Natural killer cell treated with Interleukin-12 subunit alpha and Interleukin-12 subunit beta and Interleukin-15 and Interleukin-18, amount 100 ng/mL, for 72 hours (primary cell): ENCODE measurements at places on chromosomes 3 and 15. TPM values are rescaled to one million over a fixed set of nuclear protein-coding genes. Genes with fewer than 3 reads are reported as not detected.

The EFCAB12 gene
- 1.0 TPM for total RNA-seq

The KLHL24 gene
- total RNA-seq: 14.9 TPM

The TTC23 gene
- 3.6 TPM for total RNA-seq

The GOLGA6L4 gene
- total RNA-seq: 1.2 TPM
